ENCODE measurements at places on chromosomes 13 and 19.

DNA sequence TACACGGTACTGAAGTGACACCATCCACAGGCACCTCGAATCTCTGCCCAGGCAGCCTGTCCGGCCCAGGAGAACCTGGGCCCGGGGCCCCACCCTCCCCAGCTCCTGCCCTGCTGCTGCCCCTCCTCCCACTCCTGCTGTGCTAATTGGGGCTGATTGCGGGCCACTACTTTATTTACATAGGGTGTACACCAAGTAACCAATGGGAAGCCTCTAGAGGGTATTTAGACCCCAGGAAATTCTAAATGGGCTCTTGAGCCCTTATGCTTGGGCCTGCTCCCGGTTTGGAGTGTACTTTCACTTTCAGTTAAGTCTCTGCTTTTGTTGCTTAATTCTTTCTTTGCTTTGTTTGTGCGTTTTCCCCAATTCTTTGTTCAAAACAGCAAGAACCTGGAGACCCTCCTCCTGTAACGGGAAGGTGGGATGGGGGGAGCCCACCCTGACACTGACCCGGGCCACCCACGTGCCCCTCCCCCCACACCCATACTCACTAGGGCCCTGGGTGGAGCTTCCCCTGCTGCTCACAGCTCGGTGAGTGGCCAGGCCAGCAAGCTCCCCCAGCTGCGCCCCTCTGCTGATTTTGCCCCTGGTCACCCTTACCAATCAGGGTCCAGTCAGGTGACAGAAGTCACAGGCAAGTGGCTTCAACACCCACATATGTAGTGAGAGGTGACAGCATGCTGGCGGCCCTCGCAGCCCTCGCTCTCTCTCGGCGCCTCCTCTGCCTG is 9.4 kb downstream of the SCGB2B2 start:
- DNase-seq, result peak; percentile 29

DNA sequence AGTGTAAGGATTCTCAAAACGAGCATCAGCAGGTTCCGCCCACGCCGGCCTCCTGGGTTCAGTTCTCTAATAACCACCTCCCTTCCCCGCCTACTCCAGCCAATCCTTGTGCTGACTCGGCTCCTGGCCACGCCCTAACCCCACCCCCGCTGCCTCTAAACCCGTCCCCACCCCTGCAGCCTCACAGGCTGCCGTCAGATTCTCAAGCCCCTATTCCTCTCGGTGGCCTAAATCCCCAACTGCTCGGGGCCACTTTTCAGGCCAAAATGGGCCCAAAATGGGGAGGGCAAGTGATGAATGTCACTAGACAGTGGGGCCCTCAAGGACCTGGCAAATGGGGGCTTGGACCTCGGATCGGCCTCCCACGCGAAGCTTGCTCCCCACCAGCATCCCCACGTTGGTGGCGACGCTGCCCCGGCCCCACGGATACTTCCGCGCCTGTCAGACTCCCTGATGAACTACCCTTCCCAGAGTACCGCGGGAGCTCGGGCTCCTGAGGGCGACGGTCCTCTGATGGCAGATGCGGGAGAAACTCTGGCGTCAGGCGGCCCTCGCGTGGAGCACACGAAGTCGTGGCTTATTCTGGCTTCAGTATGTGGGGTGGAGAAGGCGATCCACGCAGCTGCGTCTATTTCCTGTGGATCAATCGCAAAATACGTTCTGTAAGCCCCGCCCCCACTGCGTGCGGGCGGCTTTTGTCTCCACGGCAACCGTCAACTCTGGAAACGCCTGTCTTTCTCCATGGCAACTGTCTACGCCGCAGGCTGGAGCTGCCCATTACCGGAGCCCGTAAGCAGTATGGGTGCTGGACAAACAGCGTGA is 24.8 kb downstream of the ZNF473 start:
- peak; percentile 81 for DNase-seq

- peak; percentile 23 for DNase-seq
Measured at GRCh38 chr13:50452756-50453155, 390.7 kb downstream of the DLEU7 start.

DNA sequence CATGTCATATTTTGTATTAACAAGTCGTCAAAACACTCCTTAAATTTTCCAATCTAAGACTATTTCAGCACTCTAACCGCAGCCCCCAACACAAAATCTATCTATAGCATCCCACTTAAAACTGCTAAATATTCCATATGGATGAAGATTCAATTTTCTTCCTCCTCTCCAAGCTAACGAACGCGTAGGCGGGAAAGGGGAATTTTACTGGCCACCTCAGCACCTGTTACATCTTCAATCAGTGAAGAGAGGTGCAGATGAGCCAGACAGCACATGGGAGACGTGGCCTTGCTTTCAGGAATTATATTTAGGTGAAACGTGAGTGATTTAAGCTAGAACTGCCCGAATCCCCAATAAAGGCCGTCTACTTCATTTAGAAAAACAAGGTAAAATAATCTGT is 1.1 kb downstream of the RBM26 start:
- no peak for DNase-seq

DNA sequence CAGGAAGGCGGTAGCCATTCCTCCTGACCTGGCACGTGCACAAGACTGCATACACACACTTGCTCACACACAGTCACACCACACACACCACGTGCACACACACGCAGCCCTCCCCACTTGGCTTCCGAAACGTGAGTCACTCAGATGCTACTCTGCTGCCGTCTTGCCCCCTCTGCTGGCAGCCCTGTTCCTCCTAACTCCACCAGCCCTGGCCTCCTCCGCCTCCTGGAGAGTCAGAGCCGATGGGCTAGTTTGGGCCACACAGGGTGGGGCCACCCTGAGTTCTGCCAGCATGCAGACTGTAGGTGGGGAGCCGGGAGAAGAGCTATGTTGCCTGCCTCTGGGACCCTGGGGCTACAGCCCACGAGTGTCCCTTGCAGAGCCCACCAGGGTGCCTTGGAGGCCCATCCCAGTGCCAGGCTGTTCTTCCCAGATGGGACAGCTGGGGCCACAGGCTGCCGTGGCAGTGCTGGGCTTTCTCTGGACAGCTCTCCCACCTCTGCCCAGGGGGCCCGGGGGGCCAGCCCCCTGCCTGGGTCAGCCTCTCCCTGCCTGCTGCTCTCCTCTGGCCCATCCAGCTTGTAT is 12.1 kb downstream of the PIN1 start:
- DNase-seq, result peak; percentile 95

DNA sequence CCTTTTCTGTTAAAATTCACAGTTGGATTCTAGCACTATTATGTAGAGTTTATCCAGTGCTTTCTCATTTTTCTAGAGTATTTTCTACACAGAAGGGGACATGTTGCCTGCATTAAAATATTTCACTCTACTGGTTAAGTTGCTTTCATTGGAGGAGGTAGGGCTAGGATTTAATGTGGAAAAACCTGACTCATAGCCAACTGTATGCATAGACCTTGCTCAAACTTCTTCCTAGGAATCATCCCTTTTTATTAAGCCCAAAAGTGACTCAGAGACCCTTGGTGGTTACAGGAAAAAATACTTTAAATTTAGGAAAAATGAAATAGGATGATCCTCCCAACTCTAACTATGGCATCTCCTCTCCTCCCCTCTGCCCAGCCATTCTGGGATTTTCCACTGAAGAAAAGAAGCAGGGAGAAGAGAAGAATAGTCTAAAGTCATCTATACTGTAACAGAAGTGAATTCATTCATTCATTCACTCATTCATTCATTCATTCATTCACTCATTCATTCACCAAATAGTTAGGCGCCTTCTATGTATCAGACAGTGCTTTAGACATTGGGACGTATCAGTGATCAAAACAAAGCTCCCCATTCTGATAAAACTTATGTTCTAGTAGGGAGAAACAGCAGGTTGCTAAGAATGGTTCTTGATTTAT is 109.0 kb upstream of the HTR2A start:
- peak; percentile 17 for DNase-seq

- DNase-seq, result no peak
Measured at GRCh38 chr19:17618281-17618903, 62.9 kb downstream of the COLGALT1 start.

- no peak for DNase-seq
Measured at GRCh38 chr19:11018763-11019162, 57.9 kb downstream of the SMARCA4 start.

GRCh38 chr19:52662631-52663030 is 24.5 kb upstream of the ZNF83 start:
- no peak for DNase-seq

- no peak for DNase-seq
Measured at GRCh38 chr19:55688422-55689218, 13.6 kb downstream of the EPN1 start.

- DNase-seq, result no peak
Measured at GRCh38 chr13:95005300-95005699, 293.0 kb upstream of the SOX21 start.

DNA sequence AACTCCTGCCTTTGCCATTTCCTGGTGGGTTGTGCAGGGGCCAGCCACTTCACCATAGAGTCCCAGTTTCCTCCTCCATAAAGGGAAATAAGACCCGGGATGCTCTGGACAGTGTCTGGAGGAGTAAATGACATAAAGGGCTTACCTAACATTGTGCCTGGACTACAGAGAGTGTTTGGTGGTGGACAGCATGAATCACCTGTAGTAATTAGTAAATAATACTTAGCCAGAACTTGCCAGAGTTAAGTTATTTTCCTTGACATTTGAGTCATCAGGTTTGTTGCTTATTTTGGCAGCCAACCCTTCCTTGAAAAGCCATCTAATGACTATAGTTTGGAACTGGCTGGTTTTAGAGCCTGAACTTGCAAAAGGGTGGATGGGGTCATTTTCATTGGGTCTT is 159.2 kb downstream of the SLC7A1 start:
- DNase-seq, result peak; percentile 70

Measured in AG10803 (cell line).